ENCODE measurements at places on chromosomes 5 and 9.
A peak's percentile ranks its signal among the peaks of the same experiment; 100 is the strongest.

DNA sequence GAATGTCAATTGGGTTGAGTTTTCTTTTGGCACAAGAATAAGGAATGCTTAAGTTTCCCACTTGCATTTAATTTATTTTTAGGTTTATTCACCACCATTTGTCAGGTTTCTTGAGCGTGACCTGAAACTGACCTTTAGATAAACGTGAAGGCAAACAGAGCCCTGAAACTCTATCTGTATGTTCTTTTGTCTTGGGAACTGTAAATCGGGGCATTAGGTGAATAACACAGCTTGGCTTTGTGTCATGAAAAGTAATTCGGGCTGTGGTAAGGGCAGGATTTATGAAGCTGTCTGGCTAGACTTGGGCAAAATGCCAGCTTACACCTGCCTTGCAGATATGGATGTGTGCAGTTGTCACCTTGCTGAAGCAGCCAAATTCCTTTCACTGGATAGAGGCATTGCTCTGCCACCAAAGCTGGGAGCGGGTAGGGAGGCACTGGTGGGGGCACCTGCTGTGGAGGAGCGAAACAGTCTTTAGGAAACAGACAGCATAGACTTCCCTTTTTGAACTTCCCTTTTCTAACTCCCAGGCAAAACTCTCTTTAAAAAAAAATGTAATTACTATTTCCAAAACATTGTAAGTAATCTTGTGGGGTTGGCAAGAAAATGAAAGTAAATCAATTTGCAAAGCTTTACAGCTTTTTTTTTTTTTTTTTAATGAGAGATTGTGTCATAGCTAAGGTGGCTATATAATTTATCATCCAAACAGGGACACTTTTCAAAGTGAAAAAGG is 545.2 kb downstream of the CSNK1G3 start:
- DNase-seq = no peak

- DNase-seq = no peak
Measured at GRCh38 chr5:102747386-102748166, 7.5 kb upstream of the PAM start.

DNA sequence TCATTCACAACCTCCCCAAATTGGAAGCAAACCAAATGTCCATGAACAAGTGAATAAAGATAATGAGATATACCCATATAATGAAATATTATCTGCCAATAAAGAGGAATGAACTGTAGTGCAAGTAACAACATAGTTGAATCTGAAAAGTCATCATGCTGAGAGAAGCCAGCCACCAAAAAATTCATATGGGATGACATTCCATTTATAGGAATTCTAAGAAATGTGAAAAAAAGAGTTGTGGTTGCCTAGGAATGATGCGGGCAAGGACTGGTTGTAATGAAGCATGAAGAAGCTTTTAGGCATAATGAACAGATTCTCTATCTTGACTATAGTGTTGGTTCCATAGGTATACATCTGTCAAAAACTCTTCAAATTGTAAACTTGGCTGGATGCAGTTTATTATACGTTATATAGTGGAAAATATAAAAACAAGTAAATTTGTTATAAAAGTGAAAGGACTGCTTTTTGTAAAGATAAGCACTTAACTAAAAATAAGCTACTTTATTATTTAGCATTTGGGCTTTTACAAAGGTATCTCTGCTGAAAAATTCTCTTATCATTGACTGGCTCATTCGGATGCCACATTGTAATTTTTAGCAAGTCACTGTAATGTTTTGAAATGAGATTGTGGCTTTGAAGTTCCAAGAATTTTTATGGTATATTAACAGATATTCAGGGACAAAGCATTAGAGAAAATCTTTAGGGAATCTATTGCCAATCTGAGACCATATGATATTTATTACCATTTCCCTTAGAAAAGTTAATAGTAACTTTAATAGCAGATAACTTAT is 21.2 kb upstream of the TTC23L start:
- no peak for DNase-seq

- DNase-seq = peak; percentile 58
Measured at GRCh38 chr9:95516734-95517558, at the start of gene PTCH1. Gene PTCH1, minus strand, starts transcription at chr9:95516971.

DNA sequence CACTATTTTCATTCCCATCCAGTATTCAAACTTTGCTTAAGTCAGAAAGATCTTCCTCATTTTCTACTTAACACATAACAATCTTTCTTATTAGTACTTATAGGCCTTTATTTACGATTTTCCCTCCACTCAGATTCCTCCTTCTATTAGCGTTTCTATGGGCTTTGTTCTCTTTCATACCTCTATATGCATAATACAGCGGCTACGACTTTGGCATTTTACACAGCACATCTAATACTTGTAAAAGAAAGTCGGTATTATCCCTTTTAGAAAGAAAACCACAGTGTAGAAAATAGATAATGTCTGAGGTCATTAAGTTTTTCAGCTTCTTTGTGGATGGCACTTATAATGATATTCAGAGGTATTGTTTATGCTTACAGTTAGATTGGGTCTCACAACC is 8.4 kb downstream of the RBM18 start:
- no peak for DNase-seq

DNA sequence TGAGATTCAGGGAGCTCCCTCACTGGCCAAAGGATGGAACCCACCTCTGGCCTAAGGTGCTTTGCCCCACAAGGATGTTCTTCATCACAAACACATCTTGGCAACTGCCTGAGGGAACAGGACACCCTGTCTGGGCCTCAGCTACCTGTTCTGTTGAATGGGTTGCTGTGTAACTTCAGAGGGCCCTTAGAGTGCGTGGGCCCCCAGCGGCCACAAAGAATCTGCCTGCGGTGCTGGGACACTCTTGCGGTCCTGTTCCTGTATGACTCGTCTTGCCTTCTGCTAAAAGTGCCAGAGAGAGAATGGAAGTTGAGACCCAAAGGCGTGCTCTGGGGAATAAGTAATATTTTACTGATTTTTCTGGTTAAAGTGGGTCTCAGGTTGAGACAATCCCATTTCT is 14.1 kb upstream of the RPL26L1 start:
- DNase-seq = no peak

DNA sequence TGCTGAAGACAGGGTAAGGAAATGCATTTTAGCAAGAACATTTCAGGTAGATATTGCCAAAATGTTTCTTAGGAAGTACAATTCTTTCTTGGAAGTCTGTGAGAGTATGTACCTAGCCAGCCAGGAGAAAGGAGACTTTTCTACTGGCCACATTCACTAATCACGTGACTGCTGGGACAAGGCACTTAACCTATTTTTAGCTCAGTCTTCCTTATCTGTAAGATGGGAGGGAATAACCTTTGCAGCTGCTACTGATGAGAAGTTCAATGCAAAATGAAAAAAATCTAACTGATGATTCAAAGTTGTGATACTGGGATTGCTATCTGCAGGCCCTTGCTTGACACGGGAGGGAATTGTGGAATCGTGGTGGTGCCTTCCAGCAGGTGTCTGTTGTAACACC is 42.6 kb upstream of the SLC28A3 start:
- DNase-seq = no peak

DNA sequence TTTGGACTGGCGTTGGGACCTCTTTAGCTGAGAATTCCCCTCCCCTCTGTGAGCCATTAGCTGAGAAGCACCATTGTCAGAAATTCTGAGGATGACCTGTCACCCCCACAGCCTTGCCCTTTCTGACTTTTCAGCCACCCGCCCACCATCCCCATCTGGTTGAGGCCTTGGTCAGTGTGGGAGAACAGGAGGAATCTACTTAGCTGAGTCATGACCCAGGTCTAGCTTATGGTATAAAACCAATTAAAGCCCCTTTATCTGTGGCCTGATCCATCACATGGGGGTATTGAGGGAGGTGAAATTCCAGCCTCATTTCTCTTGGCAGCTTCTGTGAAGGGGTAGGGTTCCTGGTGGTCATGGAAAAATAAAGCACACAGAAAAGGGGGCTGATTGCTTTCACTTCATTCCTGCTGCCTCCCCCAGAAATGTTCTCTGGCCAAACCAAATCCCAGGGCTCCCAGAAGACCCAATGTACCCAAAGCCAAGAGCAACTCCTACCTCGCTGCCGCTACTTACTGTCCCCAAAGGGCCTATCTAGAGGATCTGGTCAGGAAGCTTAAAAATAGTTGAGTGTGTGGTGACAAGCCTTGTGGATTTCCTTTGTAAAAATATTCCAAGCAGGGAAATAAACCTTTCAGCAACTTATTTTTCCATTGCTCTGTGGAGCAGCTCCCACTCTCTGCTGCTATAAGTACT is 174.8 kb upstream of the TNC start:
- DNase-seq = no peak

DNA sequence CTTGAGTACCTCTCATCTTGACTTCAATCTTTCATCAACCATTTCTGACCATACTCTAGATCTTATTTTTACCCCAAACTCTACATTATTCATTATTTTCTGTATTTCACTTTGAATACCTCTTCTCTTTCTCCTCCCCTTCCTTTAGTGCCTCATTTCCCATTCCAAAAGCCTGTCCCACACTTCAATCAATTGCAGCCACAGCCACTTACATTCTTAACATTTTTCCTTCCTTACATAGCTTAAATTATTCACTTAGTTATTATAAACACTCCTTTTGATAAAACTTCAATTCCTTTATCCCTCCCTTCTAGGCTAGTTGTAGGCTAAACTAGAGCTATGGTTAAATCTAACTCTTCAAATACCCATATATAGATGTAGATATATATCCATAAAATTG is 344.0 kb downstream of the PRR16 start:
- DNase-seq = no peak

Measured in activated T-cell treated with anti-CD3 and anti-CD28 coated beads, Interleukin-2, amount 50 U/mL, for 1 hour (primary cell).